Urinary bladder (tissue), 4 donors: ENCODE measurements at places on chromosomes 2 and 18. TPM values are rescaled to one million over a fixed set of nuclear protein-coding genes. Genes with fewer than 3 reads are reported as not detected.

SGPP2 gene
- 3.5 TPM for total RNA-seq

INHBB gene
- total RNA-seq = 0.74 TPM

CD207 gene
- total RNA-seq = not detected

ZDBF2 gene
- total RNA-seq = 30.4 TPM

PLCD4 gene
- total RNA-seq = 6.7 TPM

SP140 gene
- total RNA-seq = 1.8 TPM

USP34 gene
- total RNA-seq = 294 TPM

CNRIP1 gene
- total RNA-seq = 38.0 TPM

KIF5C gene
- total RNA-seq = 10.8 TPM

VAPA gene
- total RNA-seq = 278 TPM

FAM228A gene
- 1.0 TPM for total RNA-seq

FKBP7 gene
- total RNA-seq = 124 TPM

DHRS9 gene
- 0.69 TPM for total RNA-seq

EVX2 gene
- total RNA-seq = 1.9 TPM

DCAF17 gene
- 48.0 TPM for total RNA-seq

ANKRD29 gene
- 11.7 TPM for total RNA-seq

IL1B gene
- 2.3 TPM for total RNA-seq
